Putamen (tissue), 1 donor: ENCODE measurements at places on chromosomes 6 and 20.

DNA sequence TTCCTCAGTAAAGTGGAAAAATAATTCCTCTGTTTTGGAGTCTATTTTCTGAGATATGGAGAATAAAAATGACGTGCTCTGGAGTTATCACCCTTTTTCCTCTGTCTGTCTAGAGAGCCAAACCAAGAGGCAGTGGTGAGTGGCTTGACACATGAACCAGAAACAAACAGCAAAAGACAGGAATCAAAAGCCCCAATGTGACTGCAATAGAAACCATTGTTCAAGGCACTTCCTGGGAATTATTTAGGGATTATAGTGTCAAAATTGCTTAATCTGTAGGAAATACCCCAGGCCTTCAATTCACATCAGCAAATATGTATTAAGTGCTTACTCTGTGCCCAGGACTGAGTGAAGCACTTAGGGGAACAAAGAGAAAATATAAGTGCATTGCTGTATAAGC lies 560.4 kb upstream of the JAG1 start:
- DNase-seq = no peak

DNA sequence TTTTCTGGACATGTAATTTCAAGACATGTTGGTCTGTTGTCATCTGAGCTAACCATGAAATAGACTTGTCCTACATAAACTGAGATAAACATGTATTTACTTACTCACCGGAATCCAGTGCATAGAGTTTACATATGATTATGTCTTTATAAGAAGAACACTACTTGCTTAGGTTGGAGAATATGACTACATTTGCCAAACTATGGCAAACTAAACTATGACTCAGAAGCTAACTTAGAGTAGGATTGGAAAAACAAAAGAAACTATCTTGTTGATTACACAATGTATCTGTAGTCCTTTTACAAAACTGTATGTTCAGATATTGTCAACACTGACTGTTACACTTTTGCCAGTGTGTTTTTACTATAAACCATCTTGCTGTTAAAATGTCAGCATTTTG lies 113.3 kb downstream of the CRYBG1 start:
- DNase-seq = no peak

GRCh38 chr6:38391626-38392579 lies 247.8 kb downstream of the BTBD9 start:
- DNase-seq = peak; percentile 36

DNA sequence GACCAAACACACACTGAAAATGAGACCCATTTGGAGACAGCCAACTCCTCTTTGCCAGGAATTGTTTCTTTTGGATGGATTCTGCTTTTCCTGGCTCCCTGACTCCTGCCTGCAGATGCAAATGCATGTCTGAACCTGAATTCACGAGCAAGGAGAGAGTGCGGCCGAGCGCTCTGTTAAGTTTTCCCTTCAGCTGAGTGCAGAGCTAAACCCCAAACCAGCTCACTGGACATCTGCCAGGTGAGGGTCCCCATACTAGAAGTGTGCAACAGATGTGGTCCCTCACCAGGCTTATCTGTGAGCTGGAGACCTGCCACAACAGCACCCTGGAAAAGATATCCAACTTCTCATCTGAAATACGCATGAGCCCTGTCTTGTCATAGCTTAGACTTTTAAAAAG lies 59.0 kb downstream of the CD164 start:
- no peak for DNase-seq

DNA sequence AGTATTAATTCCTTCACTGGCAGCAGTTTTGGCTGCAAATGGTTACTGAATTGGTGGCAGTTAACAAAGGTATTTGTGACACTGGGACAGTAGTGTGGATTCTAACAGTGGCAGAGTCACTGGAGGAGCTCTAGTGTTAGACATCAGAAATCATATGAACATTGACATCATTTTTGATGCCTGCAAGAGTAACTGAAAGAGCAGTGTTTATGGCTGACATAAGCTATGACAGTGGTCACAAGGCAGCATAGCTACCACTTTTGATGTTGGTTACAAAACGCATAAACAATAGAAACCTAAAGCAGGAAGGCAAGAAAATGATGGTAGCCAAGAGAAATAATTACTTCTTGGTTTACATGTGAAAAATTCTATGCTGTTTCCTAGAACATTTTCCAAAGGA lies 326.7 kb upstream of the MAN1A1 start:
- DNase-seq = no peak

- DNase-seq = no peak
Observed at GRCh38 chr6:135514706-135515105, 17.2 kb upstream of the AHI1 start.

DNA sequence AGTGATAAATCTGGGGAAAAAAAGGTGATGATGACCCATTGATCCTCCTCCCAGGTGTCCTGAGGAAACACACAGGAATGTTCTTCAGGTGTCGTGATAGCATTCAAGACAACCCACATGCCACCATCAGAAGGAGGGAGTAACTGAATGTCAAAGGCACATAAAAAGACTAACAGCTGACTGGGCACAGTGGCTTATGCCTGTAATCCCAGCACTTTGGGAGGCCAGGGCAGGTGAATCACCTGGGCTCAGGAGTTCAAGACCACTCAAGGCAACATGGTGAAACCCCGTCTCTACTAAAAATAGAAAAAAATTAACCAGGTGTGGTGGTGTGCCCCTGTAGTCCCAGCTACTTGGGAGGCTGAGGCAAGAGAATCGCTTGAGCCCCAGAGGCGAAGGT lies 82.3 kb upstream of the CST7 start:
- DNase-seq = no peak

DNA sequence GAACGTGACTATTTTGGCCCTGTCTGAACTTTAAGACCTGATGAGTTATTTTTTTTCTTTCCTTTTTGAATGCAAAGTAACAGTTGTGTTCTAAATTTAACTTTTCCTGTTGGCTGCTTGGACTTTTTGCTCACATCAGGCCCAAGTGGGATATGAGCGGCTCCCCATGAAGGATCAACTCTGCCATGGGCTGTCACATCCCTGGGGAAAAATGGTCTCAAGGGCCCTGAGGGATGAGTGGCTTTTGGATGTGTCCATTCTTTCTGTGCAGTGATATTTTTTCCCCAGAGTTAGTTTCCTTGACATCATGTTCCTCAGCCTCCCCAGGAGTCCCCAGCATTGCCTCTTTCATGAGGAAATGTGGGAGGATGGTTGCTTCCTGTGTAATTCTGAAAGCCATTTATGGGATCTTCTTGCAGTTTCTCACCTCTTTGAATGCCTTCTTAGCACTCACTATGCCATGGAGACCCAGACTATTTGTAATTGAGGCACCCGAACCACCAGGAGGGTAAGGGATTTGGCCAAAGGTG lies 92.5 kb downstream of the SLC24A3 start:
- DNase-seq = peak; percentile 7

DNA sequence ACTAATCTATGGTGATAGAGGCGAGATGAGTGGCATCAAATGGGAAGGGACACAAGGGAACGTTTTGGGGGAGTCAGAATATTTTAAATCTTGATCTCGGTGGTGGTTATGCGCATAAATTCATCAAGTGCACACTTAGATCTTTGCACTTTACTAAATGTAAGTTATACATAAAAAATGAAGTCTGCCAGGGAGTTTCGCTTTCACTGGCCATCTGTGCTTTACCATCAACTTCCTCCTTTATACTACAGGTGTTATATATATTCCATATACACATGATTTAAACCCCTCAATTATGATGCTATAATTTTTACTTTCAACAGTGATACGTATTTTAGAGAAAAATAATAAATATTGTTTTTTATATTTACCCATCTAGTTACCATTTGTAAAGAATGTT lies 97.6 kb upstream of the AKIRIN2 start:
- DNase-seq = no peak

DNA sequence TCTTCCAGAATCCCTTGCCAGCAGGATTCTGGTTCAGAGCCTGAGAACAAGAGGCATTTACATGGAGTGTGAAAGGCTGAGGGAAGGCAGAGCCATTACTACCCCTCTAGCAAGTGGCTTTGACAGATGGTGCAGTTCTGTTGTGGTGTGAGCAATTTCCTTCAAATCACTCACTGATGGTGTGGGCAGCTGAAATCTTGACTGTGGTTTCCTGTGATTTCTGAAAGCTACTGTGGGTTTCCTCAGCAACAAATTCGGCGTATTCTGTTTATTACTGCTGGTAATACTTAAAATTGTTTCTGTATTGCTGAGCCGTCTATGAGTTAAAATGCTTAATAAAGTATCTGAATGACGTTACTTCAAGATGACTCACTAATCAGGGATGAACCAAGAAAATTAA lies 181.5 kb upstream of the TCF21 start:
- no peak for DNase-seq

DNA sequence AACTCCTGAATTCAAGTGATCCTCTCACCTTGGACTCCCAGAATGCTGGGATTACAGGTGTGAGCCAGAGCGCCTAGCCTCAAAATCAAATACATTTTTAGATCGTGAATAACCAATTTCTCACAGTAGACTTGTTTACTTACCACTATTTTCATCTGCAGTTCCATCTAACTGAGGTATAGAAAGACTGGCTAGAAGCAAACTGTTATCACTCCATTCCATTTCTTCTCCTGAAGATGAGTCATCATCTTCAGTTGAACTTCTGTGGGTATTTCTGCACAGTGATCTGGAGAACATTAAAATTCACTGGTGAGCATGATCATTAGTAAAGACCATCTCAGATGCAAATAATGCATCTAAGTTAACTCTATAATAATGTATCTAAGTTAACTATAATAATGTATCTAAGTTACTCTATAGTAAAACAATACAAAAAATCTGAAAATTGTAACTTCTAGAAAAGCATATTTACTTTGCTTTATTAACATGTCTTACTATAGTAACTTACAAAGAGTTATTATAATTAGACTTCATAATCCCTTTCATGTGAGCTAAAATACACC lies 105.4 kb downstream of the REV3L start:
- no peak for DNase-seq

GRCh38 chr6:160343144-160343543 lies 5.0 kb upstream of the SLC22A3 start:
- no peak for DNase-seq

- no peak for DNase-seq
Observed at GRCh38 chr20:60011512-60012507, 53.6 kb downstream of the CDH26 start.

DNA sequence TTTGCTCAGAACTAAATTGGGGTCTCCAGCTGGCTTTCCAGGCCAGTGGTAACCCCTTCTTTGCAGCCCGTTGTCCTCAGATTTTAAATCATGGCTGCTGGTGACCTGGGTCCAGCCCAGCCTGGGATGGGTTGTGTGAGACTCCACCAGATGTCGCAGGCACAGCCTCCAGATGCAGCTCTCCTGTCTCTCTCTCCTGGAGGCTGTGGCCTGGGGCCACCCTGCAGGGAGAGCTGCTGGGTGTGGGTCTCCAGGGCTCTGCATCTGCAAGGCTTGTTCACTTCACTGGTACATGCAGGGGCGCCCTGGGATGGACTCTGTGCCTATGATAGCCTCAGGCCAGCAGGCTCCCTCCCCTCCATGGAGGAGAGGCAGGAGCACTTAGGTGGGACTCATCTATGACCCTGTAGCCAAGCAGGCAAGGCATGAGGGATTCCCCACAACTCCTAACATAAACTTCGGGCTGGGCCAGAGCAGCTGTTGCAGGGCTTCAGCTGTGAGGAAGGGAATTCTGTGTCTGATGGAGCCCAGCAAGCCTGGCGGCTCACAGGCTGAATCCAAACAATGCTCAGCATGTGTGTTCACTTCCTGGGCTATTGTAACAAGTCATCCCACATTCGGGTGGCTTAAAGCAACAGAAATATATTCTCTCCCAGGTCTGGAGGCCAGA lies 94.7 kb upstream of the NXT1 start:
- no peak for DNase-seq

DNA sequence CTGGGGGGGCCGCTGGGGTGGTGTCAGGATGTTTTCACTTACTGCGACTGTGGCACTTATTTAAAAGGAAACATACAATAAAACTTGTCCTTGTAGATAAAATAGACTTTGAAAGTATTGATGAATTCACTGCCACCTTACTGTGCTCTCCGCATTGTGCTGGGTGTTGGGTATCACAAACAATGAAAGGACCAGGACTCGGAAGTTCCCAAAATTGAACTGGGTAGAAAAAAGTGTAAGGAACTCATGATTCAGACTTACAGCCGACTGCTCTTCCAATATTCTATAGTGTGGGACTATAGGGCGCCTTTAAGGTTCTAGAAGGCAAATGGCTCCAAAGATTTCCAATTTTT lies 32.1 kb upstream of the ID4 start:
- no peak for DNase-seq

GRCh38 chr6:169144356-169144755 lies 109.3 kb downstream of the THBS2 start:
- no peak for DNase-seq

DNA sequence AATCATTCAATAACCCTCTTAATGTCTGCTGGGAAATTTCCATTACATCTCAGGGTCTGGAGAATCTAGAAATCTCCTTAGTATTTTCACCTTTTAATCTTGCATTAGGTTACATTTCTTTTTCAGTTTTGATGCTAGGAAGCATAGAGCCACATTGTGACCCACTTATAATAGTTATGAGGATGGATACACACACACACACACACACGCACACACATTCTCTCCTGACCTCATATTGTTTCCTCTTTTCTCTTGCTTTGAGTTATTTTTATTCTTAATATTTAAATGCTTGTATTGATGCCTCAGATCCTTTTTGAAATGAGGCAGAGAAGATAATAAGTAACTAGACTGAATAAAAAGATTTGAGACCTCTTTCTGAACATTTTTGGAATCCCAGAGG lies 128.4 kb downstream of the KLHL32 start:
- DNase-seq = no peak

DNA sequence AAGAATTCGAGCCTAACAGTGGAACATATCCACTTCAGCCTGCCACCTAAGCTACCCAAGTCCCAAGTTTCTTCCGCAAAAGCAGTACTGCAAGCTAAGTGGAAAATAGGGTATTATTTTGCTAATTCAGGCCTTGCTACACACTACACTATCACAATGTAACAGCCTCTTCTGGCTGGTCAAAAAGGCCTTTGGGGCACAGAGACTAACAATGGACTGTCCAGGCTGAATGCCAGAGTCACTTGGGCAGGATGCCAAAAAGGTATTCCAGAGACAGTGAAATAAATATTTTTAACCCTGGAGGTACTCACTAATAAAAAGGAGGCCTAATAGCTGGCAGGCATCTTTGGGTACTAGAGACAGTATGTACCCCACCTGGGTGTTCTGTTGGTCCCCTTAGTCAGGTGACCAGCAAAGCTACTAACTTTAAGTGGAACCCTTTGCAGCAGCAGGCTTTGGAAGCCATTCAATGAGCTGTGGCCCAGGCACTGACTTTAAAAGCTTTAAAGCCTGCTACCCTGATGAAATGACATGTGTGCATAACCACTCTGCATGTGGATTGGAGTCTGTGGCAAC lies 692.1 kb downstream of the HTR1B start:
- no peak for DNase-seq

DNA sequence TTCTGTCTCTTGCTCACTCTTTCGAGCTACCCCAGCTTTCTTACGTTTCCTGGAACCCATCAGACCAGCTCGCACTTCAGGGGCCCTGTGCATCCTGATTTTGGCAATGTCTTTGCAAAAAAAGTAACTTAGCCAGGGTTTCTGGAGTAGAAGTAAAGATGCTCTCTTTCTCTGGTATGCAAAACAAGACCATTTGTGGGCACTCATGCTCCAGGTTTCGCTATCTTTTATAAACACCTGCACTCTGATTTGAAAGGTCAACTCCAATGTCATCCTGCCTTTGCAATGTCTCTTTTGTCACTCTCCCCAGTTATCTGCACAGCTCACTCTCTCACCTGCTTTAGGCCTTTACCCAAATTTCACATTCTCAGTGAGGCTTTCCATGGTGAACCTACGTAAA lies 869.1 kb downstream of the QKI start:
- DNase-seq = no peak

- DNase-seq = no peak
Observed at GRCh38 chr6:47180633-47181032, 129.1 kb downstream of the TNFRSF21 start.
